ENCODE measurements at places on chromosomes 3 and 15.

- no peak for DNase-seq
These were observed 565.7 kb downstream of the FGF12 start for GRCh38 chr3:192161661-192162060.

- DNase-seq = no peak
These were observed 62.6 kb downstream of the ESYT3 start for GRCh38 chr3:138497021-138497420.

DNA sequence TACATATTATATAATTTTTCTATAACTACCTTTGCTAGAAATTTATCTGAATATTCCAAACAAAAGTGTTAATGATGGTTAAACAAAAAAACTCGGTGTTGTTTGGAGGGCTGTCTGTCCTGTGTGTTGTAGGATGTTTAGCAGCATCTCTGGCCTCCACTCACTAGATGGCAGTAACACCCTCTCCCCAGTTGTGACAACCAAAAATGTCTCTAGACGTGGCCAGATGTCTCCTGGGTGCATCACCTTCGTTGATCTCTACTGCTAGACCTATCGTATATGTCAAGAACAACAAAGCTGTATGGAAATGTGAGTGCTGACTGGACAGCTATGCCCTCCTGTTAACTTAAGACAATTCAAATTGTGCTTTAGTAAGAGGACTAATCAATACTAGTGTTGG lies 14.1 kb downstream of the ANKRD34C start:
- no peak for DNase-seq

- DNase-seq = peak; percentile 57
These were observed 695 bp downstream of the GMPS start for GRCh38 chr3:155870945-155871745.

GRCh38 chr3:59212128-59212779 lies 162.4 kb upstream of the CFAP20DC start:
- peak; percentile 41 for DNase-seq

GRCh38 chr3:49093853-49094767 lies at the start of gene QRICH1:
Gene QRICH1 (minus strand): TSS chr3:49094071. CDS start chr3:49077017, 17,054 bp downstream.
- peak; percentile 90 for DNase-seq

DNA sequence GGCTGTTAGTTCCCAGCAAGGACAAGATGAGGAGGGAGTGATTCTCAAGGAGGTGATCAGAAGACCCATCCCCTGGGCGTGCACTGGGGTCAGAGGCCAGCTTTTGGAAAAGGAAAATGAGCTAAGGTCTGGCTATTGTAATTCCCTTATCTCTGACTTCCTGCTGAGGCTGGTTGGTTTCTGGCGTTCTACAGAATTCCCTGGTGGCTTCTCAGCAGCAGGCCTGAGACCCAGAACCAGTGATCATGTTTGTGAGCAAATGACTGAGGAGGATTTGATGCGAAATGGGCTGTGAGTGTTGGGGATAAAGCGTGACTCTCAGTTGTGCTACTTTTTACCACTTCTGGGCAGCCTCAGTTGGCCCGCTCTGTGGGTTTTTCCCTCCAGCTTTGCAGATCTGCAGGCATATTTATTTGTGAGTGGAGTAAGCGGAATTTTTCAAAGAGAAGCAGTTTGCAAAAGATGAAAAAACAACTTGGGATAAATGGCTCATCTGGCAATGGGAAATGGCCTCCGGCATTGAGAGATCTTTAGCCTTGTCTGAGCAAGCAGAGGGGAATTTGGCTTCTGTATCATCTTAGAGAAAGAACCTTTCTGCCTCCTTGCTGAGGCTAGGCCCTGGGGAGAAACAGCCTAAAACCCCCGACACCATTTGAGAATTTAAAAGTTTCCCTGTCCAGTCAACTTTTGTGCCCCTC lies 102.7 kb downstream of the SLCO3A1 start:
- peak; percentile 62 for DNase-seq

GRCh38 chr15:27070841-27071240 lies 99.9 kb downstream of the GABRG3 start:
- no peak for DNase-seq

DNA sequence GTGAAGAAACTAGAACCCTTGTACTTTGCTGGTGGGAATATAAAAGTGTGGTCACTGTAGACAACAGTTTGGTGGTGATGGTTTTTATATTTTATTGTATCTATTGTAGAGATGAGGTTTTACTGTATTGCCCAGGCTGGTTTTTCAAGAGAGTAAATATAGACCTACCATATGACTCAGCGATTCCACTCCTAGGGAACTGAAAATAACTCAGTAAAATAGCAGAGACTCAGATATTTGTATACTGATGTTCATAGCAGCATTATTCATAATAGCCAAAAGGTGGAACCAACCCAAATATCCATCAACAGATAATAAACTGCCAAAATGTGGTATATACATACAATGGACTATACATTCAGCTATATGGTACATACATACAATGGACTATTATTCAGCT lies 68.8 kb upstream of the IL12A start:
- DNase-seq = no peak

- no peak for DNase-seq
These were observed 23.5 kb upstream of the TRPM1 start for GRCh38 chr15:31125061-31125460.

DNA sequence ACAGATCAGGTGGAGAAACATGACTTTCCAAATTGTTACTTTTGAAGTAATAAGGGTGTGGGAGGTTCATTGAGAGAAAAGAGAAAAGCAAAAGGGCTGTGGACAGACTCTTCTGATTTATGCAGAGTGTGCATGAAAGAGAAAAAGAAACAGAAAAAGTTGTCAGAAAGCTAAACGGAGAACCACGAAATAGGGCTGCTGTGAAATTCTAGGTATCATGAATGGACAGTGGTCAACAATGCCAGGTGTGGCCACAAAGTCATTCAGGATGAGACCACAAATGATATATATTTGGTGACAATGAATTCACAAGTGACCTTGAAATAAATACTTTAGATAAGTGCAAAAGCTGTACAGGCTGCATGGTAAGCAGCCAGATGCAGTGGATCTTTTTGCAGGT lies 170.1 kb downstream of the IL5RA start:
- no peak for DNase-seq

Data from RWPE1 (cell line).